Gastroesophageal sphincter (tissue), 4 donors: ENCODE measurements at places on chromosomes 5 and 9. TPM values are rescaled to one million over a fixed set of nuclear protein-coding genes. Genes with fewer than 3 reads are reported as not detected.

DNA sequence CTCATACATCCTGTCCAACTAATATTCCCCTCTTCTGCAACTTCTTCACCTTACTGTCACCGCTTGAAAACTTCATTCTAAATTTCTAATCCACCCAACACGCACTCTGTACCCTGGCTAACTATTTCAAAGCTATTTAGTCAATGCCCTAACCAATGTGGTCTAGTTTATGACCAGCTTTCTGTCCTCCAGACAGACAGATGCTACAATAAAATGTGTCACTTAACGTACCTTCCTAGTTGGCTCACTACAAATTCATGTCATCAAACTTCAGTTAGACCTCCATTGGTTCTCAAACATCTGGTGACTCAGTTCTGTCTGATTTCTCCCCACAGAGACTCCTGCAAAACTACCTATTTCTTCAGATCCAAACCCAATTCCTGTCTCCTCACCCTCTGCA, 57.7 kb downstream of the FAM13B start:
- ATAC-seq: no peak

- ATAC-seq: no peak
These were observed 1.8 kb upstream of the HNRNPAB start for GRCh38 chr5:178202541-178202940.

The ACTBL2 gene
- total RNA-seq: 0.15 TPM

The CD180 gene
- total RNA-seq: 2.2 TPM

The DNAJC25 gene
- total RNA-seq: 9.0 TPM

GRCh38 chr5:58786711-58787303, 203.9 kb downstream of the RAB3C start:
- no peak for ATAC-seq

The EGFL7 gene
- 81.0 TPM for total RNA-seq

DNA sequence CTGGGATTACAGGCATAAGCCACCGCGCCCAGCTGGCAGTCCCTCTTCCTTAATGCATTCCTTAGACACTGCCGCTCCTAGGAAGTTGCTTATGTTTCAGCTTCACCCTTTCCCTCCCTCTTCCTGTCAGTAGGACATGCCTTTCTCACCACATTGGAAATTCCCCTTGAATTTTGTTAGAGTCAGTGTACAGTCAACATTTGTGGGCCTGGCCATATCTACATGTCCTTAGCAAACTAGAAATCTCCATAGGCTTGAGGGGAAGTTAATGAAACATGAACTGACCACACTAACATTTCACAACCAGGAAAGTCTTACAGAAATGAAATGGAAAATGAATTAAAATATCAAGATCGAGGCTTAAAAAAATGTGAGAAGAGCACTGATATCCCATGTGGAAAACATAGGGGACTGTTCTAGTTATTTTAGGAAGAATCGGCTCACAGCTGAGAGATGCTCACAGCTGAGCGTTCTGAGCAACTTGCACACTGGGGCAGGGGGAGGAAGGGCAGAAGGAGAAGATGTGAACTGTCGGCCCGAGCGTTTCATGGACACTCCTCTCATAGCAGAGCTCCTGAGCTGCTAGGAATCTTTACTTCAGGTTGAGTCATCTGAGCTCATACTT, 21.1 kb upstream of the LVRN start:
- no peak for ATAC-seq

DNA sequence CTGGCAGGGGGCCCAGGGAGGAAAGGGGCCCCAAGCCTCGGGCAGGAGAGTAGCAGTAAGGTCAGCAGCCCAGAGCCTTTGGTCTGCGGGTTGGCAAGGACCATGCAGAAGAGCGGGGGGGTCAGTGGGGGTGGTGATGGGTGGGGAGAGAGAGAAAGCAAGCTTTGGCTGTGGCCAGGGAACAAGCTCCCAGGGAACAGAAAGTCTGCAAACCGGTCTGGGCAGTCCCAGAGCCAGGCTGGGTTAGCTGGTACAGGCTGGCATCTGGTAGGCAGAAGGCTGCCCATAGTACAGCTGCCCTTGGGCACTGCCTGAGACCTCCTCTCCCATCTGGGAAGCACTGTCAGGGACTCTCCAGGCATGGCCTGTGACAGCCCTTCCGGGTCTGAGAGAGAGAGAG, 10.5 kb upstream of the EPB41L4B start:
- no peak for ATAC-seq

The SPDL1 gene
- 6.2 TPM for total RNA-seq

DNA sequence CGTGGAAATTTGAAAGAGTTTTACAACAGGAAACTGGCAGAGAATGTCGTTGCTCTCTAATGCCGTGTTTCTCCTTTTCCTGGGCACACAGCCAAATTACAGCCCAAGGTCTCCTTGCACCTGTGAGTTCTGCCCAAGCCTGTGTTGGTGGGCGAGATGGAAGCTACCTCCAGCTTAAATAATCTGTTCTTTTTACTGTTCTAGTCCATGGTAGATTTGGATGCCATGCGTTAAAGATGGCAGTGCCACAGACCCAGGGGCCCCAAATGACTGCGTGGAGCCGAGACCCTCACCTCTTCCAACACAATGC, 92.6 kb upstream of the IRX4 start:
- ATAC-seq: no peak

The SPATA24 gene
- total RNA-seq: 1.5 TPM

- ATAC-seq: no peak
These were observed 127.5 kb downstream of the ARRDC3 start for GRCh38 chr5:91255396-91256141.

The OR13C4 gene
- total RNA-seq: not detected

- ATAC-seq: no peak
These were observed 316.4 kb downstream of the PIK3R1 start for GRCh38 chr5:68531970-68532369.

The ORM1 gene
- total RNA-seq: not detected

GRCh38 chr5:124074500-124074899, 562.5 kb downstream of the CSNK1G3 start:
- no peak for ATAC-seq

DNA sequence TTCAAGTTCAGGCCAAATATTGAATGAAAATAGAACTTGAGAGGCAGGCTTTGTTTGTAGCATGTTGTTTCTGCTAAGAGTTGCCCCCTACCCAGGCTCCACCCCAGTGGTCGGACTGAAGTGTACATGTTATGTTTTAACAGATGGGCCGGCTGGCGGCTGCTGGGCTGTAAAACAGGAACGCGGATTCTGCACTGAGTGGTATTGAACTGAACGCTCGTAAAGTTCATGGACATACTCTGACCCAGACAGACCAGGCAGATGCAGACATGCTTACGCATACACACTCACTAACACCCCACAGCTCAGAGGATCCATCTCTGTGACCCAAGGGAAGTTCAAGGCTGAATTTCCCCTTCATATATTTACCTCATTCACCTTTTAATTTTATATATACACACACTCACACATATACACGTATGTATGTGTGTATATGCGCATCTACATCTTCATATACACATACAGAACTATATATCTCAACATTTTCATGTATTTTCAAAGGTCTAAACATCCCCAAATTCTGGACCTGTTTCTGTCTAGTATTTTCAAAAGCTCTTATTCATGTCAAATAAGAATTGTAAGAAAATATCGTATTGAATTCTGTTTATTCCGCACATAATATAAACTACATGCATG, 1.4 kb downstream of the MARCHF3 start:
- ATAC-seq: no peak

DNA sequence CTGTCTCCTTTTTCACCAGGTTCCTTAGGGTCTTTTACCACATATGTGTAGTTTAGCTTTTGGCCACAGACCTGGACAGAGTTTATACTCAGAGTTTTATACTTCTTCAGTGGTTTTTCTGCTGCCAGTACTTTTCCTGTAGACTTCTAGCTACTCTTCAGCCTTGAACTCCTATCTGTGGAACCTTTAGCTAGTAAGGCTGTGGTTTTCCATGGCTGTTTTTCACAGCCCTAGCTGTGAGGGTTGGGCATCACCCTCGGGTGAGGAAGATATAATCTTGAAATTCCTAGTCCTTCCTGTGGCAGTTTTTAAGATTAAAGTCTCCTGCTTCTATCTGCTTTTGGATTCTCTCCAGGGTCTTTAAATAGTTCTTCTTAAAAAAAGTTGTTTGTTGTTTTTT, 109.1 kb downstream of the FGF1 start:
- ATAC-seq: no peak

The TRIM7 gene
- total RNA-seq: 11.0 TPM

DNA sequence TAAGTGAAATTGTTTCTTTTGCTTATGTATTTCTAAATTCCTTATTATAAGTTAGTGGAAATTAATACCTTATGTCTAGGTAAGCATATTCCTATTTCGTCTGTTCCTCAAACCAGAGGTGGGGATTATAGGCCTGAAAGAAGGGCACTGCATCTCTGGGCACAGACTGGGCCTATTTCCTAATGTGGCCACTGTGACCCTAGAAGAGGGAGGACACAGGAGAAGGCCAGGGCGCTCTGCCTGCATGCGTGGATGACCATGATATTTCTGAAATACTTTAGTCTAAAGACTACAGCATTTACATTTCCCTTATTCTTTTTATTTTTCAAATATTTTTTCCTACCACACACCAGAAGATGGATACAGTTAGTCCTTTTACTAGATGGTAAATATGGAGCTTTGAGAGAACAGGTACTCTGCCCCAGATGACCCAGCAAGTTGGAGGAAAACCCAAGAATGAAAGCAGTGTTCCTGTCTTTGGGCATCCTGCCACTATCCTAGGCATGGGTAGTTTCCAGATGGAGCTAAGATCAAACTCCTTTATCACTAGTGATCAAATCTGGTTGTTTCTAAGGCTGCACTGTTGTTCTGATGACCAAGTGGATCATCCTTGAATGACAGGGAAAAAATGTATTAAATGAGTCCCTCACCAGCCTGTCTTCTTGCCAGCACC, 27.8 kb downstream of the RUSC2 start:
- ATAC-seq: peak; percentile 2
